ENCODE measurements at places on chromosomes 1 and 21.

DNA sequence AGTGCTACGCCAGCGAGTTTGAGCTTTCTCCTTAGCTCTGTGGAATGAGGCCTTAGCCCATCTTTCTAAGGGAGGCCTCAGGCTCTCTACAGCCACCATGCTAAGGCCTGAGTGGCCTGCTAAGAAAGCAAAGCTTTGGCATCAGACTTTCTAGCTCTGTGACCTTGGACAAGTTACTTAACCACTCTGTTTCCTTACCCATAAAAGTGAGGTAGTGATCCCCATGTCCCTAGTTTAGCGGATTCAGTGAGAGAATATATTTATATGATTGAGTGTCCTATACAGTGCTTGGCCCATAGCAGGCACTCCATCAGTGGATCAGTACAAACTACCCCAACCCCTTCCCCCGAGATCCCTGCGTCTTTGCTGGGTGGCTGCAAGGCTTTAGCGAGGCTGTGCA, 4.0 kb downstream of the POGK start:
- no peak for DNase-seq

DNA sequence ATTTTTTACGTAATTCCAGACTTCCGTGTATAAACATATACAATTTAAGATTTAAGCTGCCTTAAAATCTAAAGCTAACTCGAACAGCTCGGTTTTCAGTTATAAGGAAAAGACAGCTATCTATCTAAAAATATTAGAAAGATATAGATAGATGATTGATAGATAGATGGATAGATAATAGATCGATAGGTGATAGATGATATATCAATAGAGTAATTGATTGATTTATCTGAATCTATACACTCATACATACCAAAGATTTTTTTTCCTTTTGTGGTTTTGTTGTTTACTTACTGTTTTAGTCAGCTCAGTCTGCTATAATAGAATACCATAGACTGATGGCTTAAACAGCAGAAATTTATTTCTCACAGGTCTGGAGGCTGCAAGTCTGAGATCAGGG, 278.5 kb upstream of the PLD5 start:
- no peak for DNase-seq

DNA sequence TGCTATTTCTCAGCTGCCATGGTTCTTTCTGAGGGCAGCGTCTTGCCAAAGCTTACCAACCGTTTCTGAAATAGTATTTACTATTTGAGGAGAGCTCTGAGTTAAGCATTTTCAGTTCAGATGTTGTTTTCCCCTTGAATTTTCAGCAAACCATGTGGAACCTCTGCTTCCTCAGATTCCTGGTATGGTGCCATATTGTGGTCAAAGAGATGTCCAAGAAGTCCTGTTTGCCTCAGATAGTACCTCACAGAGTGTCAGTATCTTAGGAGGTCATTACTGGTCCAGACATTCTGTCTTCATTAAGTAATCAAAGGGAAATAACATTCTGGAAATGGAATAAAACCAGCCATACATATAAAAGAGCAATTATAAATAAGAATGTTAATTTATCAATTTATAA, 36.6 kb downstream of the VANGL2 start:
- DNase-seq, result no peak

- DNase-seq, result no peak
Measured at GRCh38 chr1:31020007-31020790, 45.3 kb downstream of the PUM1 start.

DNA sequence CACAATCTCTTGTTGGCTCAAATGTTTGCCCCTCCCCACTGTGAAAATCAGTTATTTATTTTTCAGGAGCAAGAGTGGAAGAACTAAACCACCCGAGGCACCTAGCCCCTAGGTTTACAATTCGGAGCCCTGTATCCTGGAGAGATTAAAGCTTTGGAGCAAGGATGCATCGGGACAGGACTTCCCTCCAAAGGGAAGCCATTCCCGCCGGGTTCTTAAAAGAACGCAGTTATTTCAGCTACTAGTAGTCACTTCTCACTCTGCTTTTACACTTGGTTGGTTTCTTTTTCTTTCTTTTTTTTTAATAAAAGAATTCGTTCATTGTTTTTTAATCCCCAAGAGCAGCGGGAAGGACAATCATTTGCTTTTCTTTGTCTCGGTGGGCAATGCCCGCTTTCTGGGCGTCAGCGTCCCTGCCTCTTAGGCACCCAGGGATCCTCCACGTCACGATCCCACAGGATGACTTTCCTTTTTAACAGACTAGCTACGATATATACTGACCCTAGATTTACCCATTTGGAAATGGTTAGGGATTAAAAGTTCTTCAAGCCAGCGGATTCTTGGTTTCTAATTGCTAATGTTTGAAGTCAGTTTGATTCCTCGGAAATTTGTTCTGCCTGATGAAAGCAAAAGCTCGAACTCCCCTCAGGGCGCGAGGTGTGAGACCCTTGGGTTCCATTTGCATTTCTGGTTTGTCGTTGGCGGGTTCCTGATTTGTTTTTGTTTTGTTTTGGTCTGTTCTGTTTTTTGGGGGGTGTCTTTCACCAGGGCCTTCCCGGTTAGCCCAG, 9.0 kb downstream of the TBX15 start:
- no peak for DNase-seq

All from aorta (tissue), 5 donors.